ENCODE measurements at places on chromosomes 6 and 20. TPM values are rescaled to one million over a fixed set of nuclear protein-coding genes. Genes with fewer than 3 reads are reported as not detected.

DNA sequence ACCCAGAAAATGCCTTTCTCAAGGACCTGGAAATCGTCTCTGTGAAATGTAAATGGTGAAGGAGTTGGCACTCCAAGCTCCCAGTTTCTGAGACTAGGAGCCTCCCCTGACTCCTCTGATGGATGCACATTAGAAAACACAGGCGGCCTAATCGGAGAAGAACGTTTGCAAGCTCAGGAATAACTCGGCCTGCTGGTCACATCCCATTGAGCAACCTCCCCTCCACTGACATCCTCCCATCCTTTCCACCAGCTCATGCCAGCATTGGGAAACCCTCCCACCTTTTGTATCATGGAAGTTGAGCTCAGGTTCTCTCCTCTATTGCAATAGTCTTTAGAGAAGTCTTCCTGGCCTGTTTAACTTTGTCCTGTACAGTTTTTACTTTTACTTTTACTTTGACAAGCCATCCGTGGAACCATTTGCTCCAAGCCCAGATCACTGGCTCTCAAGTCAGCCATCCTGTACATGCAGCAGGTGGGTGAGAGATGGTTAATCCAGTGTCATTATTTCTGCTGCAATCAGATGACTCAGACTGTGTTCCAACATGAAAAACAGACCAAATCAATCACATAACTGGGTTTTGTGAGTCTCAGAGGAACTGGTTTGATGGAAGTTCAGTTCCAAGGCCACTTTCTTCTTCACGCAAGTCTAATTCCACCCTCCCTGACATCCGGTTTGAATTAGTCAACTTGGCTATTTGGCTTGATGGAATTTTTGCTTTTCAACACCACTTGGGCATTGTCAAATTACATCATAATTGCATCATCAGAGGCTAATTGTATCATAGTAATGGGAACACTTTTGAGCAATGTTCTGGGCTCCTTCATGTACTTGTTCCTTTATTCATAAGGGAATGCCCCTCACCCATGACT, 619.4 kb upstream of the CDH4 start:
- no peak for DNase-seq
- H3K27me3 ChIP-seq, result no peaks in the 10 kb centered on the region
- H3K4me3 ChIP-seq, result no peak overlapping the region
- H3K4me1 ChIP-seq, result no peaks in the 10 kb centered on the region
- H3K27ac ChIP-seq, result no peak overlapping the region

DNA sequence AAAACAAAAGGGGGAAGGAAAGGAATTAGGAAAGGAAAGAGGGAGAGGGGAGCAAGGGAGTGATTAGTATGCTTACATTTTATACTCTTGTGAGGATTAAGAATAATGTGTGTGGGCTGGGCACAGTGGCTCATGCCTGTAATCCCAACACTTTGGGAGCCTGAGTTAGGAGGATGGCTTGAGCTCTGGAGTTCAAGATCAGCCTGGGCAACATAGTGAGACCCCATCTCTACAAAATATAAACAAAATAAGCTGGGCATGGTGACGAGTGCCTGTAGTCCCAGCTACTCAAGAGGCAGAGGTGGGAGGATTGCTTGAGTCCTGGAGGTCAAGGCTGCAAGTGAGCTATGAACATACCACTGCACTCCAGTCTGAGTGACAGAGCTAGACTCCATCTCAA, 47.0 kb downstream of the SHLD1 start:
- no peaks in the 10 kb centered on the region for H3K27me3 ChIP-seq
- no peak for DNase-seq
- H3K4me3 ChIP-seq, result no peak overlapping the region
- H3K36me3 ChIP-seq, result no peaks in the 10 kb centered on the region
- H3K27ac ChIP-seq, result no peak overlapping the region

DNA sequence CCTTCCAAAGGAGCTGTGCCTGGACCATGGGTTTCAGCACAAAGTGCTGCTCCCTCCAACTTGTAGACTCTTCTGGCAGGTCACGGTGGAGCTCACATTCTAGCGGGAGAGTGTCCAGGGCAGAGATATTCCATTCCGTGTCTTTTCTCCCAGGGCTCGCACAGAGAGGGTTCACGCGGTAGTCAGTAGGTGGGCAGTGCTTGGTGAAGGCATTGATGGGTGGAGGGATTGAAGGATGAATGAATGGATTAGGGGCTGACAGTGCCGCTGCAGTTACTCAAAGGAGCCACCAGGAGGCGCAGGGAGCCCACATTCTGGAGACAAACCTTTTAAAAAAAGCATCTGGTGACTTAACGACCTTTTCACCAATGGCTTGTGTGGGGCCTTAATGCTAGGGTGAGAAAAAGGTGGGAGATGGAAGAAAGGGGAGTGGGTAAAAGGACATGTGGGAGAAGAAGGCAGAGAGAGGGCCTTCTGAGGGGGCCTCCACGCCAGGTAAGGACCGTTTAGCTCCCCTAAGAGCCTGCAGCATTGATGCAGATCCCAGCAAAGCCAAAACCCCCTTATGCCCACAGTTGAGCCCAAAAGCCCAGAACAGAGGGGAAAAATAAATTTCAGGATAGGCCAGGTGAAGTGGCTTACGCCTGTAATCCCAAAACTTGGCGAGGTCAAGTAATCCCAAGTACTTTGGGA, 17.5 kb upstream of the FAM110A start:
- peak; percentile 61 for DNase-seq
- no peak overlapping the region for H3K4me3 ChIP-seq
- no peaks in the 10 kb centered on the region for H3K36me3 ChIP-seq
- peaks cover 7% of the 10 kb centered on the region for H3K4me1 ChIP-seq

GRCh38 chr6:135438907-135439535, 58.5 kb downstream of the AHI1 start:
- no peaks in the 10 kb centered on the region for H3K36me3 ChIP-seq
- H3K27ac ChIP-seq, result no peak overlapping the region
- no peak overlapping the region for H3K4me3 ChIP-seq
- no peaks in the 10 kb centered on the region for H3K27me3 ChIP-seq

GRCh38 chr20:63125838-63126601, 89.9 kb downstream of the YTHDF1 start:
- no peaks in the 10 kb centered on the region for H3K4me1 ChIP-seq
- no peak overlapping the region for H3K4me3 ChIP-seq
- H3K27me3 ChIP-seq, result no peaks in the 10 kb centered on the region
- no peak overlapping the region for H3K27ac ChIP-seq
- no peaks in the 10 kb centered on the region for H3K36me3 ChIP-seq

ENPP5 gene
- 122 TPM for total RNA-seq
